ENCODE measurements at places on chromosomes 6 and 20.
A peak's percentile ranks its signal among the peaks of the same experiment; 100 is the strongest.

DNA sequence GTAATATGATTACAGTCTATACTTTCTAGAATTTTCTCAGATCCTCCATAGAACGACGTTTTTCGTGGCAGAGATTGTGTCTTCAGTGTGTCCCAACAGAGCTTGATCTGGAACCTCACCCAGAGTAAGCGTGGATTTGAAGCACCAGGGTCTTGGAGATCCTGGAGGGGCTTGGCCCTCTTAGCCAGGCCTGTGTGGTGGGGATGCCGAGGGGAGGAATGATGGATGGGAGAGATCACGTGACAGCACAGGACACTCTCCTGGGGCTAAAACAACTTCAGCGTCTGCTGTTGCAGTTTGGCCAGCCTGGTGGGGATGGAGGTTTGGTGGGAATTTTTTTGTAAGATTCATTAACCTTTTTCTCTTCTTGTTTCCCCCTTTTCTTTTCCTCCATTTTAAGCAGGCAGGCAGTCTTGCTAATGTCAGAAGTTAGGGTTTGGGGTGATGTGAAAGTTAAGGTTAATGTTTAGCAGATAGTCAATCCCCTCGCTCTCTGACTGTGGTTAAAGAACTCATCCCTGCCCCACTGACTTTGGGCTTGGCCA is 100.7 kb upstream of the SULF2 start:
- DNase-seq, result no peak

- DNase-seq, result no peak
These were observed at the start of gene ROS1 for GRCh38 chr6:117425431-117426153. TSS of gene ROS1 (minus strand) at chr6:117425942. CDS start at chr6:117425656, 286 bp downstream.

- no peak for DNase-seq
These were observed 348.7 kb downstream of the CD83 start for GRCh38 chr6:14466278-14466677.

GRCh38 chr6:25417046-25417605 is 138.0 kb downstream of the CARMIL1 start:
- DNase-seq, result no peak

- DNase-seq, result no peak
These were observed 112.2 kb upstream of the ADTRP start for GRCh38 chr6:11890849-11891248.

DNA sequence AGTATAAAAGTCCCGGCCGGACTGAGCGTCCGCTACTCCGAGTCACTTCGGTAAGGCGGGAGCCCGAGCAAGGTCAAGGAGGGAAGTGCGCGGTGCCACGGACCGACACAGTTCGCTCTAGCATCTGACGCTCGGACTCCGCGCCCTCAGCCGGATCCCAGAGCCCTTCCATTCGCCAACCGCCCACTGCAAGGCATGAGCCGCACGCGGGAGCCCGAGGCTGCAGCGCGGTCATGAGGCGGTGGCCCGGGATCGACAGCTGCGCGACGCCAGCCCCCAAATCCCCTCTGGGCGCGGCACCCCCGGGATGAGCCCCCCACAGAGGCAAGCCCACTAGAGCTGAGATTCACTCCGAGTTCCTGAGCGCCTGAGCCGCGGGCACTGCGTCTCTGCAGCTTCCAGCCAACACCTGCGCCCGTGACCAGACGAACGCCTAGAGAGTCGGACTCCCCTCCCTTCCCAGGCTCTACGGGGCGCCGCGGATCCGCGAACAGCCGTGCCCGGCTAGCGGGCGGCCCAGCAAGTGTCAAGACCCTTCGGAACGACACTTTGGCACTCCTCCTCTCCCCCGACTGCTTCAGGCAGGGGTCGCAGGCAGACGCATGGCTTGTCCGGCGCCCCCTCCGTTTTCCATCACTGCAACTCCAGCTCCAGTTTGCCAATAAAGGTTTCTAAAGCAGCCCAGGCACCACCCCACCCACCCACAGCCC is 725 bp upstream of the ISM1 start:
- no peak for DNase-seq

GRCh38 chr20:59149678-59150504 is 13.7 kb upstream of the ZNF831 start:
- DNase-seq, result peak; percentile 37

Data from stimulated activated CD4-positive, alpha-beta T cell treated with anti-CD3 and anti-CD28 coated beads, Interleukin-1b, Interleukin-23, amount 100 ng/mL, for 1 hour (primary cell).